ENCODE measurements at places on chromosomes 6 and 20.

DNA sequence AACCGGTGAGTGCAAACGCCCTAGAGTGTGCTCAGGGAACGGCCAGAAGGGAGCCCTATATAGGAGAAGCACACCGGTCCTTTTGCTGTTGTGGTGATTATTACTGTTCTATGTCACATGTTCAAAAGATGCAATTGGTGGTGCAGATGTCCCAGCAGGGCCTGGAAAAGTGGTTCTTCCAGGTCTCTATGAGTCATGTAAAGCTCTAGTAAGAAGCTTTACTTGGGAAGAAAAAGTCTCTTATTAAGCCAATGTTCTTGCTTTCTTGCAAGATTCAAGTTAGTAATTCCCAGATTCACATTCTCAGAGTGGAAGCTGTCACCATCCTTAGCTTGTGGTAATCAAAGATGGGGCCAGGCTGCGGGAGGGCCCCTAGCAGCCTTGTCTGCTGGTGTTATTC is 23.3 kb downstream of the EDN3 start:
- no peak for DNase-seq

GRCh38 chr6:151059612-151060095 is 180.1 kb upstream of the AKAP12 start:
- no peak for DNase-seq

DNA sequence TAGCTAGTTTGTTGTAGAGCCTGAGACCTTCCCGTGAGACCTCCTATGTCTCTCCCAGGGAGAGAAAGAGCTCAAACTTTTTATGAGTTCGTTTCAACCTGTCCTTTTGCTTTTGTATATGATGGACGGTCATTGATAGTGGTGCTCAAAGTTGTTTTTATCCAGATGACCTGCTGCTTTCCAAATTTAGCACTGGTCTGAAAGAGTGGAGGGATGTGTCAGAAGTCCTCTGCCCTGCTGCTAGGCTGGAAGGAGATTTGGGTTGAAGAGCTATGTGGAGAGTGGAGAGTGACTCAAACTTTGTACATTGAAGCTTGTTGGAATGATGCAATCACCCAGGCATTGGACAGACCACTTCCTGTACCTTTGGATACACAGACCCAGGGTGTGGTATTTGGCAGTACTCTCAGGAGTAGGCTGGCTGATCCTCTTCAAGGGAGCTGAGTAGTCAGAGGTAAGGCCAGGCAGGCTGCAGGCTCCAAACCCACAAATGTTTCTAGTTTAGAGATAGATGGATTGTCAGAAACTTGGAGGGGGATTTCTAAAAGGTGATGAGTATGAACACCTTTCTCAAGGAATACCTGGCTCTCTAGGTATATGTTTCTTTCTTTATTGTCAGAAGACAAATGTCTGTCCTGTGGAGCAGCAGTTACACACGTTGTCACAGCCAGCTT is 49.4 kb upstream of the RREB1 start:
- no peak for DNase-seq

- DNase-seq, result no peak
Measured at GRCh38 chr20:43151901-43152300, 37.8 kb downstream of the PTPRT start.

DNA sequence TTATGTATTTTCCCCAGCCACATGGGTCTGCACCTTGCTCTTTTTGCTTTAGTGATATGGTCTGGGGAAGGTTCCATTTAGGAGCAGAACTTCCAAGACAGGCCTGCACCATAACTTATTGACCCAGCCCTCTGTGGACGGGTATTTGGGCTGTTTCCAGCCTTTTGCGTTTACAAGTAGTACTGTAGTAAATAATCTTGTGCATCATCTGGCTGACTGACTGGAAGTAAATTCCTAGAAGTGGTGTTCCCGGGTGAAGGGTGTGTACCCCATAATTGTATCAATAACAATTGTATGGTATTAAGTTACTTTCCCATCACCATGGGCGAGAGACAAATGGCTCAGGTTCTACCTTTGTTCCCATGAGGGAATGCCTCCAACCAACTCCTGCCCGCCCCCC is 31.6 kb downstream of the SPDEF start:
- DNase-seq, result no peak

GRCh38 chr20:25011831-25012241 is 19.3 kb upstream of the APMAP start:
- DNase-seq, result no peak

DNA sequence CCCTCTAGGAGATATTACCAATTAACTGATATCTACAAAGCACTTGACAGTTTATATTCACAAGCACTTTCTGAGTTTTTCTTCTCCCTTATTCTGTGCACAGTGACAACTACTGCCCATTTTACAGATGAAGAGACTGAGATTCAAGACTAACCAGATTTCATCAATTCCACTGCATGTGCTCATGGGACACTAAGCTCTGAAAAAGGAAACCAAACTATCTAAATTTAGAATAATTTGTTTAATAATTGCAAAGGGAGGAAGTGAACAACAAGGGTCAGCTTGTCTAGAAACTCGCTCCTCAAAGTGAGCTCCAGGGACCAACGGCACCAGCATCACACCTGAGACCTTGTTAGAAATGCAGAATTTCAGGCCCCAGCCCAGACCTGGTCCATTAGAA is 50.8 kb upstream of the MYLIP start:
- DNase-seq, result no peak
